ENCODE measurements at places on chromosomes 16 and 17.

GRCh38 chr16:9027070-9027799 lies 63.5 kb upstream of the USP7 start:
- no peak for DNase-seq

GRCh38 chr17:20043021-20043420 lies 33.9 kb downstream of the SPECC1 start:
- no peak for DNase-seq

DNA sequence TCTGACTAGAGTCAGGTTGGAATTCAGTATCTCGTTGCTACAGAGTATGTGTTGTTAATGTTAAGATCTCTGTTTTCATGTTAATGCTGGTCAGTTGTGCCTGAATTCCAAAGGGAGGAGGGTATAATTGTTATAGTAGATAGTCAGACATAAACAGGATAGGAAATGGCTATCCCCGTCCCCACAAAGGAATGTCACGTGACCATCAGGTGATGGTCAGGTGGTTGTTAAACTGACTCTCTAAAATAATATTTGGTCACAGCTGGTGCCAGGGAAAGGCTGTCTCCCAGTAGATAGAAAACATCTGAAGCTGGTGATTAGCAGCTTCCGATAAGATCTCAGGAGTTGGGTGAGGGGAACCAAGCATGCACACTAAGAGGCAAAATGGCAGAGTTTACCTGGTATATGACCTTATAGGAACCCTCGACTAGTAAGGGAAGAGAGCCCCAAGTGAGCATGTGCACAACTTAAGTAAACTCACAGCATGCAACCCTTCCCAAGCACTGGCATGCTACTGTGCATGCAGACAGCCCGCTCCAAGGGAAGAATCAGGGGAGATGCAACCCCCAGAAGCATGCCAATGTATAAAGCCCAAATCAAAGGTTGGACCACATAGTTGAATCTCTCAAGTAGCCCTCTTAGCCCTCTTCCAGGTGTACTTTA lies 27.4 kb upstream of the SLC6A2 start:
- no peak for DNase-seq

GRCh38 chr17:80025140-80025539 lies 10.5 kb downstream of the TBC1D16 start:
- no peak for DNase-seq

GRCh38 chr16:48256579-48257177 lies 9.3 kb upstream of the ABCC11 start:
- DNase-seq = no peak

GRCh38 chr17:3710951-3711383 lies 12.7 kb upstream of the HASPIN start:
- DNase-seq = no peak

GRCh38 chr17:41772586-41773189 lies 13.8 kb downstream of the JUP start:
- no peak for DNase-seq

GRCh38 chr16:87484487-87485331 lies 8.1 kb downstream of the ZCCHC14 start:
- DNase-seq = no peak

DNA sequence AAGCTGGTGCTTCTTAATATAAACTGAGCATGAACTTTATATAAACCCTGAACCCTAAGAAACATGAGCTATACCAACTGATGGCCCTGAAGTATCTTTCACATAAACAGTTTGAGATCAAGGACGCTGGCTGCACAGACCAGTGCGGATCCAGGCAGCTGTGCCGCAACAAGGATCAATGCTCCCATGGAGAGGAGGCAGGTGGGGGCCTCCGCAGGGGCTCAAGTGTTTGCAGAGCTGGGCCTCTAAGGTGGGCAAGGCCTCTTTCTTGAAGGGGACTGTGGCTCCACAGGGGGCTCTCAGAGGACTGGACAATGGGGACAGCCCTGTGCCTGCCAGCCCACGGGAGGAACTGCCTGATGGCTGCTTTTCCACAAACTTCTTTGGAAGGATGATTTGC lies 46.0 kb downstream of the NDEL1 start:
- no peak for DNase-seq

GRCh38 chr16:11658896-11659708 lies 9.2 kb upstream of the SNN start:
- no peak for DNase-seq

DNA sequence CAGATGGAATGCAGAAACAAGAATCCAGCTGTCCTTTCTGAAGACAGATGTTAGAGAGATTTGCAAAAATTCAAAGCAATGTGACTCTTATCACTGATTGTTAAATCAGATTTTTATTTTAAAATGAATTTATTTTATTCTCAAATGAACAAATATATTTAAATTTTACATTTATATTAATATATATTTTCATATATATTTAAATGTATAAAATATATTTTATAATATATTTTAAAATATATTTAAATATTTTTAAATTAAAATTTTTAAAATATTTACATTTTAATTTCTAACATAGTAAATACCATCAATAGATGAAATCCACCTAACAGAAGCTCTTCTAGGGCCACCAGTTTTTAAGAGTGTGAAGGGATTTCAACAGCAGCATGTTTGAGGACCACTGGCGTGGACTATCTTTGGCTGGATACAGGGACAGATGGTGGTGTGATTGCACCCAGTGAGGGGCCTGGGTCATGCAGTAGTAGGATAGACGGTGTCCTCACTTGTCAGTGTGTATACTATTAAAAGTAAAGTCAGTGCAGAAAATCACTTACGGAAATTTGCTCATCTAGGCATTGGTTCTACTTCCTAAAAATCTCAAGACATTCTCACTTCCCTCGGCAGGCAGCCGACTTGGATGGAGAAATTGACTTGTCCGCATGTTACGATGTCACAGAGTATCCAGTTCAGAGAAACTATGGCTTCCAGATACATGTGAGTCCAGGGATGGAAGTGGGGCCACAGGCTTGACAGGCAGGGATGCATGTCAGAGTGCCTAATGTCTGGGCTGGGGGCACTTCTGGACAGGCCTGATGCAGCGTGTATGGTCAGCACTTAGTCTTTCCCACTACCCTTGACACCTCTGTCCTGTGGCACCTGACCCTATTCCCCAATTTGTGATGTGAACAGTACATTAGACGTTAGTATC lies 56.3 kb downstream of the PLD6 start:
- no peak for DNase-seq

DNA sequence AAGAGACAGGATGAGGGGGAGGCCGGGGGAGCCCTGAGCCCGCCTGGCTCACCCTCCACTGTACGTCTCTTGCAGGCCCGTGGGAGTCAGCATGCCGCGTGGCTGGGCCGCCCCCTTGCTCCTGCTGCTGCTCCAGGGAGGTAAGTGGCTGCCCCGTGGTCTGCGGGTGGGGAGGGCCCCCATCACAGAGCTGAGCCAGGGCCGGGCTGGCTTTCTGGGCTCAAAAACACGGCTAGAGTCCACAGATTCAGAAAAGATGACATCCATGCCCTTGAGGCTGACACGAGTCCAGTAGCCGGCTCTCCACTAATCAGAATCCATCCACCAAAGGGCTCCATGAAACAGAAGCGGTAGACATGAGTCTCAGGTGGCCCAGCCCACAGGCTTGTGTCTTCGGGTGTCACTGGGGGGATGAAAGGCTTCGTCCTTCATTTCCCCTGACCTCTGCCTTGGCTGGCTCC lies 28.0 kb downstream of the IL21R start:
- DNase-seq = no peak

GRCh38 chr17:41989702-41990419 lies 23.3 kb downstream of the CNP start:
- DNase-seq = no peak

- DNase-seq = no peak
Observed at GRCh38 chr17:38544175-38544838, 61.4 kb downstream of the SRCIN1 start.

DNA sequence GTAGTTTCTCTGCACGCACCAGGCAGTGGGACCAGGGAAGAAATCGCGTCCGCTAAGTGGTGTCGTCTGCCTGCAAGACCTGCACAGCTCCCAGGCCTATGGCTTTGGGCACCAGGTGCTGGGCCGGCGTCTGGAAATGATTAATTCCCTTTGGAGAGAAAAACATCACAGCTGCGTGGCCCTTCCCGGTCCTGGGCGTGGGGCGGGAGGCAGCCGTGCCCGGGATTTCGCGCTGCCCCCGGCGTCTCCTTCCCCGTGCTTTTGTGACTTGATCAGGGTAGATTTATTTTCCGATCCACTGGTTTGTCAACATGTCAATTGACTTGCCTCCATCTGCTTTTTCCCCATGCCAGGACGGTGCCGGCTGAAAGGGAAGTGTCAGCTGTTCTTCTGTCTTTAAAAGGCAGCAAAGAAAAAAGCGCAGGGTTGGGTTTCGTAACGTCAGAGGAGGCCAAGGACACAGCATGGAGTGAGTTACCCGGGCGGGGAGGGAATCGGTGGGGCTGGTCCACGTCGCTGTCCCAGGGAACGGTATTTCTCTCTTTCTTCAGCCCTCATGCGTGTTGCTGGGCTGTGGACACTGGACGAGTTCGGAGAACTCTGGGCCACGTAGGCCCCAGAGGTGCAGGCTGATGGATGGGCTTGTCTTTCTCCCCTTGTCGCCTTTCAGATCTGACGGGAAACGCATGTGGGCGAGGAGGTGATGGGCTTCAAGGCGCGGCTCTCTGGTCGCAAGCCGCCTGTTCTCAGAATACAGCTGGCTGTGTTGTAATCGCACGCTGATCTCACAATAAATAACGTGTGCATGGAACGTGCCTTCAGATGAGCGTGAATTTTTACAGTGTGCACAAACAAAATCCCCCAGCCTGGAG lies 188.1 kb upstream of the ZNF469 start:
- DNase-seq = no peak

DNA sequence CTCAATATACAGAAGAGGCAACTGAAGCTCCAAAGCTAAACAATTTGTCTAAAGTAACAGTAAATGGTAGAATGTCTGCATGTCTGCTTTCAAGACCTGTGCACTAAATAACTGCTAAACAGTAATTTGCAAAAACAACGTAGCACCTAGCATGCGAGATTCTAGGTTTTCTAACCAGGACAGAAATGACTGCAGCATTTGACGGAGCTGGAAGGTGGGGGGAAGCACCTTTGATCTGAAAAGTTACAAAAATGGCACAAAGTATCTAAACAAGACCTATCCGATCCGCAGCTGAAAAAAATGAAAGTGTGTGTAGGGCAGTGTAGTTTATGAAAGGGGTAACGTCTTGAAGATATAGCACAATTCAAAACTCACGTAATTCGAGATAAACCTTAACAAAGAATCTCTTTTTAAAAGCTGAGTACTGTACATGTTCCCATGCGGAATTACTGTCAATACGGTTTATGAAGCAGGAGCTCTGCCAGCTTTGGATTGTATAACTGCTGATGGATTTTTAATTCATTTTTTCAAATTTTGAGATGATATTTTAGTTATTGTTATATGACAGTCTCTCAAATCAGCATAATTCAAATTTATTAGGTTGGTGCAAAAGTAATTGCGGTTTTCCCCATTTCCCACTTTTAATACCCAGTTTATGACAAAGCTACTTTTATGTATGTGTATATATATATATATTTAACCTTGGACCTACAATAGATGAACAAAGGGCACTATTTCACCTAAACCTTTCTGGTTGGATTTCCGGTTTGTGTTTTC lies 1.2 kb upstream of the WIPI1 start:
- no peak for DNase-seq

DNA sequence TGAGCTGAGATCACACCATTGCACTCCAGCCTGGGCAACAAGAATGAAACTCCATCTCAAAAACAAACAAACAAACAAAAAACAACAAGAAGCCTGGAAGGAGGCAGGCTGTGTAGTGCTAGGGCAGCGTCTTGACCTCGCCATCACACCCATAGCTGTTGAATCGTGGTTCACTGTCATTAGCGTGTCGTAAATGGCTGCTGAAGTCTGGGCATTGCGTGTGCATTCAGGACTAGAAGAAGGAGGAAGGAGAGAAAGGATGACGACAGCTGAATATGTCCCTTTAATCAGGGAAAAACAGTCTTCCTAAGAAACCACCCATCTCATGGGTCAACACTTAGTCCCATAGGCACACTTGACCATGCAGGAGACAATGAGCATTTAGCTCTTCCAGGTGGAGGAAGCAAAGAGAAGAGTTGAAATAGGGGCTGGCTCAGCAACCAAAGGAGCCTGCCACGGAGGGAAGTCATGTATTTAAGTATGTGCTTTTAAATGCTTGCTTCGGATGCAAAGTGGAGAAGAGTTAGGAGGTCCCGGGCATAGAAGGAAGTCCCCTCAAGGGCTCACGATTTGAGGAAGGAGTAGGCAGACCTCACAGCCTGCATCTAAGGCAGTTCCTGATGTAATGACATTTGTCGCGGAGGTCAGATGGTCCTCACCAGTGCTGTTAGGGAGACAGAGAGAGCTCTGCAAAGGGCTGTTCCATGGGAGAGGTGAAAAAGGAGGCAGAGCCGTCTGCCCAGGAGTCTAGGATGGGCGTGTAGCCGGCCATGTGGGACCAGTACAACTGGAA lies 8.8 kb downstream of the PRSS22 start:
- DNase-seq = no peak

DNA sequence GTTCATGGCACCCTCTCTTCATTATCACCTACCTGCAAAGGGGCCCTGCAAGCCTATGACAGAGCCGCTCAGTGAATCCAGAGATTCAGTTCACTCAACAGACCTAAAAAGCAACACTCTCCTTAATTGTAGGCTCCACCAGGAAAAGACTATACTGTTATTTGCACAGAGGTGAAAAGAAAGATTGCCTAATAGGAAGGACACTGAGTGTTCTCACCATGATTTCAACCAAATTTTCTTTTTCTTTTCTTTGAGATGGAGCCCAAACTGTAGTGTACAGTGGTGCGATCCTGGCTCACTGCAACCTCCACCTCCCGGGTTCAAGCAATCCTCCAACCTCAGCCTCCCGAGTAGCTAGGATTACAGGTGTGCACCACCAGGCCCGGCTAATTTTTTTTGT lies 104.5 kb downstream of the PARN start:
- no peak for DNase-seq

- DNase-seq = no peak
Observed at GRCh38 chr17:39144416-39144840, 7.0 kb downstream of the PLXDC1 start.

DNA sequence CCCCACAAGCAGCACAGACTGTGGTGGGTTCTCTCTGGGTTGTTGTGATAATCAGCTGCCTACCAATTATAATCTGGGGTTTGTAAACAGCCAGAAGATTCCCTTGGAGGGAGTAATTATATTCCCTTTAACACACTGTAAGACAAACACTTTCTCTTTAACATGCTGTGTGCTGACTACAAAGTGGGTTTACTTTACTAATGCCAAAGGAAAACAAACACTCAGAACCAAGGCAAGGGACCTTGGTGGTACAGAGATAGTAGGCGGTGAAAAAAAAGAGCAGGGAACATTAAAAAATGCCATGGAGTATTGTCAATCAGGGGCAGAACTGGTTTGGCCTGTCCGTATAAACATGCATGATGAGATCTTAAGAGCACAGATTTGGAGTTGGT lies 3.0 kb upstream of the VAT1L start:
- DNase-seq = no peak

GRCh38 chr16:67084345-67085028 lies 25.3 kb upstream of the PHAF1 start:
- no peak for DNase-seq

DNA sequence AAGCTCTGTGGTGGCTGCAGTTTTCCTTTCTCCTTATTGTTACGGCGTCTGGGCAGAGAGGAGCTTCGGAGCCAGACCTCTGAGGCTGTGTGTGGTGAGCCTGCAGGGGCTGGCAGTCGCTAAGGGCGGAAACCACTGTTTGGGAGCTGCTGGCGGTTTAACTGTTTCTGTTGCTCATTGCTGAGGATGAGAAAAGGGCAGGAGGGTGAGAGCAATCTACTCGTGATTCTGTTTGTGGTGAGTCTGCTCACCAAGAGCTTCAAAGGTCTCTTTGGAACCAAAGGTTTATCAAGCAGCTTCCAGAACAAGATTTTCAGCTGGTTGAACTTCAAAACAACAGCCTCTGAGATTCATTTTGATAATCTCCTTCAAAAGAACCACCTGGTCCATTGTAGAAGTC lies 143.9 kb downstream of the ANKFN1 start:
- no peak for DNase-seq
